ENCODE measurements at places on chromosomes 4 and X.

DNA sequence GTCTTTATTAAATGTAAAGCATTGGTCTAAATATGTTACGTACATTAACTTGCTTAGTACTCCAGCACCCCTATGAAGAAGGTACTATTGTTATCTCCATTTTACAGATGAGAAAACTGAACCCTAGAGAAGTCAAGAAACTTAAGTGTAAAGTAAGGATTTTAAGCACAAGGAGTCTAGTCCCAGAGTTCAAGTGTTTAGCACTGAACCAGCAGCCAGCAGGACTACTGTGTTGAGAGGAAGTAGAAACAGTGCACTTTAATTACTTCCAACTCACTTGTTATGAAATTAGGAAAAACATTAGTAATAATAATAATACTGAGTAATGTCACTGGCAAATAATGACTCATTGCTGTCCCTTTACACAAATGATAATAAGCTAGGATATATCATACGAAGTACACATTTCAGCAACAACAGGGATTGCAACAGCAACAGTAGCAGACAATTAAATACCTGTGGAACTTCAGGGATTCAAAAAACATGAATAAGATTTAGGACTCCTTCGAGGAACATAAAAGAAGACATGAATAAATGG is 548.1 kb upstream of the HS3ST1 start:
- no peak for DNase-seq

- no peak for DNase-seq
Measured at GRCh38 chr4:113232194-113232593, 182.7 kb downstream of the ANK2 start.

DNA sequence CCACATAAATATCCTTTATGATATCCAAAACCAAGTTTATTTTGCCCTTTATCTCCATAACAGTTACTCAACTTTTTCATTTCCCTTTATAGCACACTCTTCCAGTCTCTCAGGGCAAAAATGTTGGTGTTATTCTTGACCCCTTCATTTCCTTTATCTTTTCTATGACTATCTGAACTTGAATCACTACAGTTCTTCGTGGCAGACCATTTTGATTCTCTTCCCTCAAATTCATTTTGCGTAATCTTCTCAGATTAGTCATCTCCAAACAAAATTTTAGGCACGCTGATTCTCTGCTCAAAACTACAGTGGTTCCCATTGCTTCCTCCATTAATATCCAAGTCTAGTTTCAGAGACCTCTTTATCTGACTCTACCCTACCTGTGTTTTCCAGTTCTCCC is 26.1 kb downstream of the RUFY3 start:
- no peak for DNase-seq

- DNase-seq = peak; percentile 10
Measured at GRCh38 chr4:4524364-4524763, 17.5 kb downstream of the STX18 start.

DNA sequence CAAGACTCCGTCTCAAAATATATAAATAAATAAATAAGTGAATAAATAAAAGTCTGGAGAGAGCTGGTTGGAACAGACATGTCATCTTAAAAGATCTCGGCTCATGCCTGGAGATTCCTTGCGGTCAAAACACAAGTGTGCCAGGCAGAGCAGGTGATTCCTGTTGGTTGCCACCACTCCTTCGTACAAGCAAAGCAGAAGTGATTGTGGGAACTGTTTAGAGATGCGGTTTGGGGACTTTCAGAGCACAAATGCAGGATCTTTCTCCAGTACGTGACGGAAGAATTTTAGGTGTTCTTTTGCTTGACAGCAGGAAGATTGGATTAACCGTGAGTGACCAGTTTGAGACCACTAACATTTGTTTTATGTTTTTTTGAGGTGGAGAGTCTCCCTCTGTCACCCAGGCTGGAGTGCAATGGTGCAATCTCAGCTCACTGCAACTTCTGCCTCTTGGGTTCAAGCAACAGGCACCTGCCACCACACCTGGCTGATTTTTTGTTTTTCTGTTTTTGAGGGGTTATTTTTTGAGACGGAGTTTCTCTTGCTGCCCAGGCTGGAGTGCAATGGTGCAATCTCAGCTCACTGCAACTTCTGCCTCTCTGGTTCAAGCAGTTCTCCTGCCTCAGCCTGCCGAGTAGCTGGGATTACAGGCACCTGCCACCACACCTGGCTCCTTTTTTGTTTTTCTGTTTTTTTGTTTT is 2.8 kb upstream of the CRLF2 start:
- DNase-seq = peak; percentile 73

GRCh38 chr4:183434666-183435190 is 9.7 kb upstream of the CDKN2AIP start:
- no peak for DNase-seq

GRCh38 chrX:76148753-76149152 is 24.1 kb upstream of the PBDC1 start:
- DNase-seq = no peak

DNA sequence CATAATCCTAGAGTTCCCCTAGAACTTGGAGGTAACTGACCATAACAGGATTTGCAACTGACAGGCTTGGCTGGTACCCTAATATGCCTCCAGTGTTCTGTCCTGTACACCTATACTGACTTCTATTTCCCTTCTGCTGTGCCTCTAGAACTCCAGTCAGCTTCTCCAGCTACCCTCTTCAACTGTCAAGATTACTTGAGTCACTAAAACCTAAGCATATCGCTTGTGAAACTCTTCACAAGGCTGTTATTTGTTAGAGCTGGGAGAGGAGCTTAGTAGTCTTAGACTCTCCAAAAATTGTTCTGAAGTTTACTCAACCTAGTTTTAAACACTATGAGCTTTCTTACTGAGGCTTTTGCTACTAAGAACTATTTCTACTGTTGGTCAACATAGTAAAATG is 52.0 kb downstream of the CCNG2 start:
- no peak for DNase-seq

GRCh38 chrX:110056419-110056818 is 53.5 kb downstream of the TMEM164 start:
- no peak for DNase-seq

DNA sequence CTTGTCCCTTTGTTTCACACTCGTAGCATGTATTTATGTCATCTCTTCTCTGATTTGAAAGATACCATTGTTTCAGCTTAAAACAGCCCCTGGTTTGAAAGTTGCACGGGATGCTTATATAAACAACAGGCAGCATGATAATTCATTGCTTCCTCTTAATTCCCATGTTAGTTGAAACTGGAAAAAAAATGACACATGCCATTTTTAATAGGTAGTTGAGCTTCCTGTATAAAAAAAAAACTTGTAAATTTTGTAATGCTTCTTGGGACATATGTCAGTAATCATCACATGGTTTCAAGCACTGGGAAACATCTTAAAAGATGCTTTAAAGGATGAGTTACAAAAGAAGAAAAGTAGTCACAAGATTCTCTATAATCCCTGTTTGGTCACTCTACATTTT is 243.0 kb downstream of the PALLD start:
- DNase-seq = no peak

- no peak for DNase-seq
Measured at GRCh38 chr4:142077048-142077447, 440.7 kb downstream of the IL15 start.

GRCh38 chr4:180057891-180058671 is 2185.1 kb upstream of the TENM3 start:
- no peak for DNase-seq

DNA sequence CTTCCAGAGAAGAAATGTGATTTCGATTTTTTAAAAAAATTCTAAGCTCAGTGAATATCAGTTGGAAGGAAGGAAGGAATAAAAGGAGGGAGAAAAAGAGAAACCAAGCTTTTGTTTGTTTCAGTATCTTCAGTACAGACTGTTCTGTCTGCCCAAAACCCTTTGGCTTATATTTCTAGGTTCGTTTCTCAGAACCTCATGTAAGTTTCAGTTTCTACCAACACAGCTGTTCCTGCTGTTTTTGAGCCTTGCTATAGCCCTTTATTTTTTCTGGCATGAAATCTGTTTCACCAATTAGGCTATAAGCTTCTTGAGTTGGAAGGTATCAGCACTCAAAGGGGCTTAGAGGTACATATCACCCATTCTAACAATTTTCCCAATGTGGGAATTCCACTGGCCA is 157.9 kb downstream of the GBA3 start:
- no peak for DNase-seq

GRCh38 chrX:23364416-23364815 is 29.8 kb downstream of the PTCHD1 start:
- DNase-seq = no peak

DNA sequence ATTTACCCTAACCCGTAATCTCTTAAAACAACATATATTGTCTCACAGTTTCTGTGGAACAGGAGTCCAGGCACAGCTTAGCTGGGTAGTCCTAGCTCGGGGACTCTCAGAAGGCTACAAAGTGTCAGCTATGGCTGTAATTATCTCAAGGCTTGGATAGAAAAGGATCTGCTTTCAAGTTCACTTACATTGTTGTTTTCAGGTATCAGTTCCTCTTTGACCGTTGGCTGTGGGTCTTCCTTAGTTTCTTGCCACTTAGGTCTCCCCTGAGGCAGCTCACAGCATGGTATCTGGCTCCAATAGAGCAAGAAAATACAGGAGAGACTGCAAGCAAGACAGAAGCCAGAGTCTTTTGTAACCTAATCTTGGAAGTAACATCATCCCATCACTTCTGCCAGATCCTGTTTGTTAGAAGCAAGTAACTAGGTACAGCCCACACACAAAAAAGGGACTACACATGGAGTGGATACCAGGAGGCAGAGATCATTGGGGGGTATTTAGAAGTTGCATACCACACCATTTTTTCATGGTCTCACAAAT is 137.0 kb downstream of the MAGEB5 start:
- DNase-seq = no peak

DNA sequence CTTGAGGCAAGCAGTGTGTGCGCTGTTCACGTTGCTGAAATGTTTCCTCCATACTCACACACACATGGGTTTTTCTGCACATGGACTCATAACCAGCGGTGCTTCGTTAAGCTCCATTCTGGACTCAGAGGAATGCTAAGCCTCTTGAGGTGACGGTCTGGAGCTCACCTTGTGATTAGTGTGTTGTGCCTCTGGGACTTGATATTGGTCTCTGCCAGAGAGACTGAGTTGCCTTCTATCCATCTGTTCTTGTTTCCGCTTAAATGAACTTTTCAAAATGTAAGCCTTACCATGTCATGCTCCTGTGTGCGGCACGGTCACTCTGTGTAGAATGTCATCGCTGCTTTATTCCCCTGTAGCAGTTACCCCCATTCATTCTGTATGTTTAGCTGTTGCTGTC is 42.5 kb downstream of the ADD1 start:
- DNase-seq = no peak

- no peak for DNase-seq
Measured at GRCh38 chrX:117376460-117376859, 740.1 kb downstream of the KLHL13 start.

GRCh38 chr4:74424111-74424510 is 20.8 kb upstream of the AREG start:
- no peak for DNase-seq

DNA sequence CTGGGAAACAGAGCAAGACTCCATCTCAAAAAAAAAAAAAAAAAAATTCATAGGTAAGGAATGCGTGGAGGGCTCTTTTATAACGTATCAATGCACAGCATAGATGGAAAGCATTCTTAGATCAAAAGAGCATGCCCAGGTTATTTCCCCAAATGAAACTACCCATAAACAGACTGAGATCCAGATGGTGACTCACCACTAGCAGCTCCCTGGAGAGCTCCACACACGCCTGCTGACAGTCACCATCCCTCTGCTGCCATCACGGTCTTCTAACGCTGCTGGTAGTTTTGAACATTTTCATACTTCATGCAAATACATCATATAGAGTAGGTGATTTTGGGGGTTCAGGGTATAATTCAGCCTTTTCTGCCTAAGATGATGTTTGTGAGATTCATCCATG is 136.9 kb downstream of the ASMT start:
- DNase-seq = no peak

- DNase-seq = no peak
Measured at GRCh38 chr4:177271915-177272766, 37.5 kb upstream of the NEIL3 start.

DNA sequence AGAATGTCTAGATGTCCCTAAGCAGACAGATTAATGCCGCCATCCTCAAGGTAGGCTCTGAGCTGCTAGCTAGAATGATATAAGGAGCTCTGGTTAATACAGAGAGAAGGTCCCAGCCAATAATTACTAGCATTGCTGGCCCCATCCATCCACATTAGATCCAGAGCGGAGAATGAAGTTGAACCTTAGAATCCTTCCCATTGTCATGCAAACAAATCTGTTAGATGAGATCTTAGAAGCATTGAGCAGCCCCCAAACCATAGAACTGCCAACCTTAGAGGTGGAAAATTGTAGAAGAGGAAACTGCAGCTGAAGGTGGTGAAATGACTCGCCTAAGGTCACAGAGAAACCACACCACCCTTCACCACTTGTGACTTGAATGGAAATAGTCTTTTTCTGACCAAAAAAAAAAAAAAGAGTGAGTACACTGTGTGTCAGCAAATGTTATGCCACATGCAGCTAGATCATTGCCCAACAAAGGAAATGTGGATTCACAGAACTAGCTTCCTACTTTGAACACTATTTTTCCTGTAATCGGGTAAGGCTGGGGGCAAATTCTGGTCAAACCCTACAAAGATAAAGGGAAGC is 162.1 kb downstream of the SMIM20 start:
- peak; percentile 45 for DNase-seq

GRCh38 chr4:37749398-37749988 is 63.3 kb upstream of the RELL1 start:
- DNase-seq = peak; percentile 10

GRCh38 chr4:154593868-154594267 is 3.3 kb upstream of the FGA start:
- no peak for DNase-seq

- DNase-seq = no peak
Measured at GRCh38 chrX:130834149-130834548, 68.9 kb downstream of the ENOX2 start.

- DNase-seq = no peak
Measured at GRCh38 chr4:13711233-13711785, 83.8 kb upstream of the BOD1L1 start.

GRCh38 chrX:36983831-36984230 is 24.3 kb upstream of the FAM47C start:
- DNase-seq = no peak

DNA sequence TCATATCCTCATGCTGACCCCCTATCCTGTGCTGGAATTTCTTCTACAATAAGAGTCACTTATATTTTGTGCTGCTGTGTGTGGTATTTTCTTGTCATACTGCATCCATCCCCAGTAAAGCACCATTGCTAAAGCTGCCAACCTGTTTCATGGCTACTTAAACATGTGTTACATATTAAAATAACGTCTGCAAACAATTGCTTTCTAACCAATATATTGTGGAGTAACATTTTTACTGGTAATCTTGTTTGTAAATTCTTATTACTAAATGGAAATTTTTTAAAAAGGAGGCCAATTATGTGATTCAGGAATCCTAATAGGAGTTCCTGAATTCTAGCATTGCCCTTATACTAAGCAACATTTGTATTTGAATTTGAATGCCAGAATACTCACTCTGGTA is 160.3 kb upstream of the VEGFC start:
- DNase-seq = no peak

GRCh38 chr4:152424977-152425376 is 110.9 kb downstream of the FBXW7 start:
- DNase-seq = no peak

DNA sequence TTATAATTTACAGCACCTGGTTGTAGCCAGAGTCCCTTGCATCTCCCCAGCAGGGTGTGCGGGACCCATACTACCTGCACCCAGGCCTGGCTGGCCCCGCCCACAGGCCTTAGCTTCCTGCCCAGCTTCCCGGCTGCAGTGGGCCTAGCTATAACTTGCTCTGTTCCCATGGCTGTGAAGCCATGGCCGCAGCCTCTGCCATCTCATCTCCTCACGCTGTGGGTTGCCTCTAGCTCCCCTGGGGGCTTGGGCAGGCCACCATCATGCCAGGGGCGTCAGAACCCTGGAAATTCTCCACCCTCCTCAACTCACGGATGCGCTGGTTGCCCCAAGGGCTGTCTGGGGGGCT is 26.1 kb upstream of the SORBS2 start:
- no peak for DNase-seq

Measured in GDM1 (cell line).